ENCODE measurements at places on chromosomes 6 and 20. TPM values are rescaled to one million over a fixed set of nuclear protein-coding genes. Genes with fewer than 3 reads are reported as not detected.

Gene OSBPL2
- 30.4 TPM for polyA plus RNA-seq

Gene C6orf58
- 0.09 TPM for polyA plus RNA-seq

Gene CDH26
- 1.6 TPM for polyA plus RNA-seq

Gene SYTL3
- 3.6 TPM for polyA plus RNA-seq

Gene SEMG1
- not detected for polyA plus RNA-seq

Gene OR2H1
- not detected for polyA plus RNA-seq

Gene ADTRP
- polyA plus RNA-seq, result 53.5 TPM

Gene NMBR
- not detected for polyA plus RNA-seq

Gene PPP1R3G
- polyA plus RNA-seq, result not detected

Gene RAB44
- polyA plus RNA-seq, result 0.22 TPM

Gene FAM110A
- 7.6 TPM for polyA plus RNA-seq

Gene RGS19
- 6.4 TPM for polyA plus RNA-seq

DNA sequence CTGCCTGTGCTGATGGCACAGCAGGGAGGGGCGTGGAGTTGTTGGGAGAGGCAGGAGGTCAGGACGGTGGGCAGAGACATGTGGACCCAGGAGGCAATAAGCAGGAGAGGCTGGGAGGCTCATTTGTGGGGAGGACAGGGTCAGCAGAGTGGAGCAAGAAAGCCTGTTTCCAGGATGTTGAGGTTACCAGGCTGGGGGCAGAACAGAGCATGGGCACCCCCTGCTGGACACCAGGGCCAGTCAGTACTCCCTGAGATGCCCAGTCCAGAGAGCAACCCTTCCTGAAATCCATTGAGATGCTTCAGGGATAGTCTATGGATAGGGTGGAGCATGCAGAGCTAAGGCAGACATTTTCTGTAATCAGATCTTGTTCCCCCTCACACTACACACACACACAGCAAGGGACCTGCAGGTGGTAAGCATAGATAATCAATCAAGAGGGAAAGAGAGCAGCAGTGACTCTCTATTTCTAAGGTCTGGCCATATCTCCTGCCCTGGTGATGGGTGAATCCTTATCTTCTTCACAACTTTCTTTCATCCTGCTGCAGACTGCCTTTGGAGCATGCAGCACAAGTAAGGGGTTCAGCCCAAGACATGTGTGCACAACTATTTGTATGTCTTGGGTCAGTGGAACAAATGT is 41.7 kb downstream of the MOCS1 start:
- H3K27me3 ChIP-seq, result no peaks in the 10 kb centered on the region
- no peak overlapping the region for H3K4me3 ChIP-seq
- H3K36me3 ChIP-seq, result peaks cover 5% of the 10 kb centered on the region
- peak; percentile 45 for DNase-seq
- no peaks in the 10 kb centered on the region for H3K4me1 ChIP-seq

GRCh38 chr6:168906391-168906790 is 347.3 kb downstream of the THBS2 start:
- H3K27ac ChIP-seq, result no peak overlapping the region
- H3K4me3 ChIP-seq, result no peak overlapping the region
- no peaks in the 10 kb centered on the region for H3K36me3 ChIP-seq
- no peaks in the 10 kb centered on the region for H3K27me3 ChIP-seq
- no peaks in the 10 kb centered on the region for H3K4me1 ChIP-seq
- no peak for DNase-seq

DNA sequence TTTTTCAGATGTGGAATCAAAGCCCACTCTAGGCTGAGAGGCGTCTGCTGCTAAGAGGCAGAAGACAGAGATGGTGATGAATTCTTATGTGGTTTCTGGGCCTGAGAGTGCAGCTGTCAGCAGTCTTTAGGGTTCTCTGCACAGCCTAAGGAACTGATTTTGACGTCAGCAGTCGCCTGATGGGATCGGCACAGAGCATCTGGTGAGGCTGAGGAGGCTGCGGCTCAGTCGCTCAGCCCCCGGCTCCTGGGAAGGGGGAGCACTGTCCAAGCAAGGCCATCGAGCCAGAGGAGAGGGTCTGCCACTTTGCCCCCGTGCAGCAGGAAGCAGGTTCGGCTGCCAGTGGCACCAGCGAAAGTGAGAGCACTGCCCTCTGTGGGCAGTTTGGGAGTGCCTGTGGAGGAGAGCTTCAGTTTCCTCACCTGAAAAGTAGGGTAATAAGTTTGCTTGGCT is 92.5 kb downstream of the TCP11 start:
- peak; percentile 45 for DNase-seq
- peak overlapping the region; percentile 57 for H3K27ac ChIP-seq
- no peak overlapping the region for H3K4me3 ChIP-seq

- no peaks in the 10 kb centered on the region for H3K4me1 ChIP-seq
- no peak overlapping the region for H3K27ac ChIP-seq
- H3K4me3 ChIP-seq, result peak overlapping the region; percentile 10
- H3K36me3 ChIP-seq, result no peaks in the 10 kb centered on the region
- no peak for DNase-seq
Measured at GRCh38 chr6:117264692-117265409, 507 bp upstream of the VGLL2 start.

DNA sequence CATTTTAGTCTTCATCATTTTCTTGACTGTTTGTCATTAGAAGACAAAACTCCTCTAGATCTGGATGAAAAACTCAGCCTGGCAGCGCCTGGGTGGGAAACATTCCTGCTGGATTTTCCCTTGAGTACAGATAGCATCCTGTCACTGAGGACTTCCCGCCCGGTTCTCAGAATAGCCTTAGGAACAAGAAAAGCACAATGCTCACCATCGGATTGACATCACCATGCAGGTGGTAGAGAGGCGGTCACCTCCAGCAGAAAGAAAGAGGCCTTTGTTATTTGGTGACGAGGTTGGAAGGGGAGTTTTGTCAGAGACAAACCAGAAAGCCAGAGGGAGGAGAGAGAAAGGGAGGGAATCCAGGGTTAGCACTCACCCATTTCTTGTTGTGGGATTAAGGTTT is 39.8 kb downstream of the KIF25 start:
- H3K27ac ChIP-seq, result no peak overlapping the region
- no peaks in the 10 kb centered on the region for H3K27me3 ChIP-seq
- H3K36me3 ChIP-seq, result no peaks in the 10 kb centered on the region
- no peak overlapping the region for H3K4me3 ChIP-seq

- peaks cover 3% of the 10 kb centered on the region for H3K4me1 ChIP-seq
- peak overlapping the region; percentile 84 for H3K4me3 ChIP-seq
- H3K27me3 ChIP-seq, result no peaks in the 10 kb centered on the region
- DNase-seq, result peak; percentile 39
- peaks cover 12% of the 10 kb centered on the region for H3K36me3 ChIP-seq
Measured at GRCh38 chr20:43459022-43459942, 1.6 kb downstream of the SRSF6 start.

DNA sequence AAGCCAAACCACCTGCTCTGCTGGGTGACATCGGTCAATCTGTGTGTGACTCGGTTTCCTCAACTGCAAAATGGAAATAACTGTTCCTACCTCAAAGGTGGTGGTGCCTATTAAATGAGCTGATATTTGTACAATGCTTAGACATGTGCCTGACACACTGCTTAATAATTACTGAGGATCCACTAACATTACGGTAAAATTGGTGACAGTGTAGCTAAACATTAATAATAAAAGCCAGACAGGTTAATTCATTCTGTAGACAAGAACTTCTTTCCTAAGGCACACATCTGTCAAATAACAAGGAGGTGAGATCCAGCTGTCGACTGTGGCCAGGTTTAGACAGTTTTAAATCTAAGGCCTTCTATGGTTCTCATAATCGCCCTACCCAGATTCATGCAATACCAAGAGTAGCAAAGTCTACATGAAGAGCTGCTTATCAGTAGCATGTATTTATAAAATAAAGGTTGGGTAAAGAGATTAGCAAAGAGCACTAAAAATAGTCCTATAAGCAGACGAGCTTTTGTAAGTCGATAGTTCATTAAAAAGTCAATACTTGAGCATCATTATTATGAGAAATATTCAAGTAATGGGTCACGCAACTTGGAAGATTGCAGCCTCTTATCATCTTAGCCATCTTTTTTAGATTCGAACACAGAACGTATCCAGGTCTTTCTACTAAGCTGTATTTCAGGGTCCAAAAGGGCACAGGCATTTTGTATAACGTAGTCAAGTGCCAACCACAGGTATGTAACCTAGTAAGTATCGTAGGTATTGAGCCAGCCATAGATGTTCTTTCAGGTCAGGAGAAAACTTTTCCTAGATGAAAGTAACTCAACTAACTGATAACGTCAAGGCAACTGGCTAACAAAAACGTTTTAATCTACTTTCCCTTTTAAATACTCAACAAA is 3.2 kb downstream of the CNKSR3 start:
- H3K36me3 ChIP-seq, result peaks cover 3% of the 10 kb centered on the region
- peaks cover 16% of the 10 kb centered on the region for H3K4me1 ChIP-seq
- peak; percentile 85 for DNase-seq
- no peaks in the 10 kb centered on the region for H3K27me3 ChIP-seq
- peak overlapping the region; percentile 36 for H3K4me3 ChIP-seq
- H3K27ac ChIP-seq, result peak overlapping the region; percentile 95

DNA sequence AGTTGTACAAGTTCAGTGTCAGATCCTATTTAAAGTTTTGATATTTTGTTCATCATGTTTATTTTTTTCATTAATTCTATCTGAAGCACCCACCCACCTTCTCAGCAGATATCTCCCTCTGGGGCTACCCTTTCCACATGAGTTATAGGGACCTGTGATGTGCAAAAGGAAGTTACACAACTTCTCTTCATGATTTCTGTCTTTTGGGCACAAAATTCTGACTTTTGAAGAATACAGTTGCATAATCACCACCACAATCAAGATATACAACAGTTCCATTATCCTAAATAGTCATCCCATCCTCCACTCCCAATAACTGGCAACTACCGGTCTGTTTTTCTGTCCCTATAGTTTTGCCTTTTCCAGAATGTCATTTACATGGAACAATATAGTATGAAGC is 13.8 kb upstream of the FUCA2 start:
- H3K36me3 ChIP-seq, result no peaks in the 10 kb centered on the region
- no peak for DNase-seq
- H3K27ac ChIP-seq, result no peak overlapping the region
- H3K4me1 ChIP-seq, result no peaks in the 10 kb centered on the region

GRCh38 chr6:16572943-16573342 is 188.3 kb downstream of the ATXN1 start:
- H3K36me3 ChIP-seq, result peaks cover 6% of the 10 kb centered on the region
- peaks cover 2% of the 10 kb centered on the region for H3K4me1 ChIP-seq
- no peak overlapping the region for H3K4me3 ChIP-seq
- no peaks in the 10 kb centered on the region for H3K27me3 ChIP-seq

- H3K27me3 ChIP-seq, result no peaks in the 10 kb centered on the region
- no peaks in the 10 kb centered on the region for H3K4me1 ChIP-seq
- DNase-seq, result no peak
- H3K36me3 ChIP-seq, result no peaks in the 10 kb centered on the region
- no peak overlapping the region for H3K27ac ChIP-seq
- no peak overlapping the region for H3K4me3 ChIP-seq
Measured at GRCh38 chr6:109202409-109203264, 107.3 kb downstream of the CEP57L1 start.

DNA sequence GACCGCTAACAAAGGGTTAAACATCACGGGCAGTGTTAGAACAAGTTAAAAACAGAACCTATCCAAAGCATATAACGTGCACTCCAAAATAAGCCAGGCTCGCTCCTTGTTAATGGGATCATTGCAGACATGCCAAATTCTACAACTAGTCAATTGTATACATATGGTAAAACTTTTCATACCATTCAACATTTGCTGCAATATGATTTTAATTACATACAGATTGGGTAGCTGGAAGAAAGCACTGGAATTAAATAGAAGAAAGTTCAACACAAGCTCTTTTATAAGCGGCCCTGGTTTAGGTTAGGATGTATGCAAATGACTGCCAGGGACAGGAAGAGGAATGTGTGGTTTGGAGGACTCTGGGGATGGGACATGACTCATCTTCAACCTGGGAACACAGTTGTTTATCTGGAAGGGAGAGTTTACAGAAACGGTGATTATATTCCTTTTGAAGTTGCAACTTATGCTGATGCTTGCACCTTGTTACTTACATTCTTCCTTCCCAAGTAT is 62.5 kb upstream of the TIAM2 start:
- H3K27me3 ChIP-seq, result no peaks in the 10 kb centered on the region
- no peak overlapping the region for H3K4me3 ChIP-seq
- DNase-seq, result no peak
- H3K27ac ChIP-seq, result no peak overlapping the region
- no peaks in the 10 kb centered on the region for H3K4me1 ChIP-seq

- H3K27ac ChIP-seq, result no peak overlapping the region
- no peak for DNase-seq
- H3K27me3 ChIP-seq, result no peaks in the 10 kb centered on the region
- H3K4me3 ChIP-seq, result no peak overlapping the region
Measured at GRCh38 chr20:2871111-2871465, 2.2 kb upstream of the PTPRA start.

DNA sequence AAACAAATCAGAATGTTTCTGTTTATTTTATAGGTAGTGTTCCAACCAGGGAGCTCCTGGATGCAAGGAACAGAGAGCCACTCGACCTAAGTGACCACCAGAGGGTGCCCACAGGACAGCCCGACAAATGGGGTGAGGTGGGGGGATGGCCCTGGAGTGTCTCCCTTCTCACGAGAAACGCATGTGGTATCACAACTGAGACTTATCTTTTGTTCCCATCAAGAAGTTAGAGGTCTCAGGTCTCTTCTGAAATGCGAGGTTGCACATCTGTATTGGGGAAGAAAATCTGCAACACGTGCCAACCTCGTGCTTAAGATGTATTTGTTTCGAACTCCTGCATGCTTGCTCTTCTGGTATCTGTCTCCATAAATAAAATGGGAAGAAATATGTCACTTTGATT is 104.0 kb downstream of the ISM1 start:
- no peaks in the 10 kb centered on the region for H3K36me3 ChIP-seq
- no peak overlapping the region for H3K4me3 ChIP-seq
- DNase-seq, result peak; percentile 4
- H3K27ac ChIP-seq, result no peak overlapping the region

Measured in small intestine (tissue), 16 donors.